Activated naive CD4-positive, alpha-beta T cell treated with anti-CD3 and anti-CD28 coated beads, Interleukin-2, amount 50 U/mL, for 72 hours (primary cell): ENCODE measurements at places on chromosomes 4 and X. TPM values are rescaled to one million over a fixed set of nuclear protein-coding genes. Genes with fewer than 3 reads are reported as not detected.

Gene CXCL8
- 2.9 TPM for total RNA-seq

Gene CITED1
- 0.43 TPM for total RNA-seq

Gene EGFL6
- 0.93 TPM for total RNA-seq

Gene ARAF
- total RNA-seq, result 75.5 TPM

Gene GAGE13
- not detected for total RNA-seq

Gene CXCL11
- total RNA-seq, result 0.23 TPM

Gene TSPAN6
- total RNA-seq, result not detected

Gene TMEM150C
- not detected for total RNA-seq

Gene IL1RAPL2
- not detected for total RNA-seq

Gene CCDC158
- not detected for total RNA-seq

Gene PNMA3
- total RNA-seq, result 3.3 TPM

Gene GPR119
- not detected for total RNA-seq

Gene SMPX
- total RNA-seq, result not detected

Gene STATH
- not detected for total RNA-seq

Gene NALF2
- 0.23 TPM for total RNA-seq

Gene FSTL5
- total RNA-seq, result not detected

Gene MAMLD1
- total RNA-seq, result 0.96 TPM

Gene FRAS1
- not detected for total RNA-seq

Gene FAM9C
- total RNA-seq, result not detected

Gene HPSE
- 17.4 TPM for total RNA-seq
